GM23338 (cell line): ENCODE measurements at places on chromosomes 7 and 10.

DNA sequence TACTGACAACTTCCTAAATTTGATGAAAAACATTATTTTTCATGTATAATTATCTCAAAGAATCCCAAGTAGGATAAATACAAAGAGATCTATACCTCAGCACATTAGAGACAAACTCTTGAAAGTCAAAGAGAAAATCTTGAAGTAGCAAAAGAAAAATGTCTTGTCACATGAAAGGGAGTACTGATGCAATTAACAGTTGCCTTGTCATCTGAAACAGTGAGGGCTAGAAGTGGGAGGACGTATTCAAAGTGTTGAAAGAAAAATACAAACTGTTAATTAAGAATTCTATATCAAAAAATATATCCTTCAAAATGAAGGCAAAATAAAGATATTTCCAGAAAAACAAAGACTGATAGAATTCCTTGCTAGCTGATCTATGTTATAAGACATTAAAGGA is 35.5 kb upstream of the ARHGAP22 start:
- DNase-seq, result no peak

- DNase-seq, result no peak
Observed at GRCh38 chr7:38306914-38307313, 33.5 kb upstream of the TARP start.

- no peak for DNase-seq
Observed at GRCh38 chr10:126384269-126384873, 3.9 kb downstream of the ADAM12 start.

DNA sequence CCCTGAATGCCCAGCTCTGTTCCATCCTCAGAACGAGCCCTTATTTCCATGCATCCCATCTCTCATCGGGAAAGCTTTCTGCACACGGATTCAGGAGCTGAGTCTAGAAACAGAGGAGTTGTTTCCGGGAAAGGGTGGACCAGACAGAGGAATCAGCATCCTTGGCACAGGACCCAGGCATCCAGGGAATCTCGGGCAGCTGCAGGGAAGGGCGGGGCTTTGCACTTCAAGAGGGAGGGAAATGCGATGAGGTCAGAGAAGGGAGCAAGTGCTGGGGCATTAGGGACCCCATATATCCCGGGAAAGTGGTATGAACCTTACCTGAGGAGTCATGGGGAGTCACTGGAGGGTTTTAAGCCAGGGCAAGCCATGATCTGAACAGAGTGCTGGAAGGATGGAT is 68.5 kb downstream of the NPTX2 start:
- DNase-seq, result no peak

GRCh38 chr7:8818406-8818805 is 385.0 kb downstream of the NXPH1 start:
- DNase-seq, result no peak

GRCh38 chr7:77254429-77254828 is 54.8 kb upstream of the FGL2 start:
- no peak for DNase-seq

DNA sequence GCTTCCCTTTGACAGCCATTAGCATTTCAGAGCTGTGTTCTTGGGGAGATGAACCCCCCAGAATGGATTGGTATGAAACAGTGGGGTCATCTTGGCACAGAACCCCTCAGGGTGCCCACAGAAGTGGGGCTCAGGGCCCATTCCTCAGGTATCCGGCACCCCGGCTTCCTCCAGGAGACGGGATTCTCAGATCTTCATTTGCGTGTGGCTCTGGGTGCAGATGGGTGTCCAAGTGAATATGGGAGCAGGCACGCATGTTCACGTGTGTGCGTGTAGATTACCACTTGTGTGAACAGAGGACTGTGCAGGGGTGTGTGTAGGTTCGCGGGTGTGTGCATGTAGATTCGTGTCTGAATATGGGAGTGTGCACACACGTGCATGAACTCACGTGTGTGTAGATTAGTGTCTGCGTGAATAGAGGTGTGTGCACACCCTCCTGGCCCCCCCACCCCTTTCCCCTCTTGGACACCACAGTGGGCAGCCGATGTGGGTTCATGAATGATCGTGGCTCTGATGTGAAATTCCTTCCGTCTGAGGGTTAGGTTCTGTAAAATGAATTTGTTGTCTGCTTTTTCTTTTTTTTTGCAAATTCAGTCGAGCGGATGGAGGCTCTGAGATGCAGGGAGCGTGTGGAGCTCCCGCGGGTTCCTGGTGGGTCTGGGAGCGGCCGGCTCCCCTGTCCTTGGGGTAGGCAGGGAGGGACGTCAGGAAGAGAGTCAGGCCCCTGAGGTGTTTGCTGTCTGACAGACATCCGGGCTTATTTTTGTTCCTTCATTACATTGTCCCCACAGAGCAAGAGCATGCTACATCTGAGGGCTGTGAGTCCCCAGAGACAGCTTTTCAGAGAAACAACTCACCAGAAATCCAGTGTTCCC is 7.4 kb downstream of the ELFN1 start:
- DNase-seq, result no peak

DNA sequence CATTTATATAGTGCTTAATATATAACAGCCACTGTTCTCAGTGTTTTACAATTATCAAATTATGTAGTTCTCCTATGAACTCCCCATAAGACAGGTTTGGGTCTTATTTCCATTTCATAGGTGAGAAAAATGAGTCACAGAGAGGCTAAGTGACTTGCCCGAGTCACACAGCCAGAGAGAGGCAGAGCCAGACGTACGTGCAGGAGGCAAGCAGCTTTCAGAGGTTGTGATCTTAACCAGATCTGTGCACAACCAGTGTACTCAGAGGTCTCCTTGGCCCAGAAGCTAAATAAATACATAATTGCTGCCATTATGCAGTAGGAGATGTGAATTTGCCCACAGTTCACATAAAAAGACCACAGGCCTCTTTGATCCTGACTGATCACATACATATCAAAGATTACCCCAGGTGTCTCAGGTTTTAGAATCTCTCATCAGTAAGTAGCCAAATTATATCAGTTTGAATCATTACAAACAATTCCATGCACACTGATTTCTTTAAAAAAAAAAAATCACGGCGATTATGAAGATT is 304.7 kb upstream of the AOAH start:
- DNase-seq, result no peak

- DNase-seq, result no peak
Observed at GRCh38 chr10:11975795-11976194, 66.8 kb downstream of the UPF2 start.

- no peak for DNase-seq
Observed at GRCh38 chr7:41114131-41114530, 588.8 kb downstream of the INHBA start.

- DNase-seq, result no peak
Observed at GRCh38 chr10:25405871-25406270, 231.1 kb downstream of the GPR158 start.
